Stimulated activated CD8-positive, alpha-beta memory T cell treated with anti-CD3 and anti-CD28 coated beads, Interleukin-12 subunit alpha, Interleukin-12 subunit beta, amount 100 ng/mL, for 4 hours (primary cell): ENCODE measurements at places on chromosomes 13 and 19.

- no peak for DNase-seq
Observed at GRCh38 chr13:78680115-78680561, 21.2 kb upstream of the OBI1 start.

GRCh38 chr19:6288737-6289136 lies 9.0 kb upstream of the MLLT1 start:
- no peak for DNase-seq

DNA sequence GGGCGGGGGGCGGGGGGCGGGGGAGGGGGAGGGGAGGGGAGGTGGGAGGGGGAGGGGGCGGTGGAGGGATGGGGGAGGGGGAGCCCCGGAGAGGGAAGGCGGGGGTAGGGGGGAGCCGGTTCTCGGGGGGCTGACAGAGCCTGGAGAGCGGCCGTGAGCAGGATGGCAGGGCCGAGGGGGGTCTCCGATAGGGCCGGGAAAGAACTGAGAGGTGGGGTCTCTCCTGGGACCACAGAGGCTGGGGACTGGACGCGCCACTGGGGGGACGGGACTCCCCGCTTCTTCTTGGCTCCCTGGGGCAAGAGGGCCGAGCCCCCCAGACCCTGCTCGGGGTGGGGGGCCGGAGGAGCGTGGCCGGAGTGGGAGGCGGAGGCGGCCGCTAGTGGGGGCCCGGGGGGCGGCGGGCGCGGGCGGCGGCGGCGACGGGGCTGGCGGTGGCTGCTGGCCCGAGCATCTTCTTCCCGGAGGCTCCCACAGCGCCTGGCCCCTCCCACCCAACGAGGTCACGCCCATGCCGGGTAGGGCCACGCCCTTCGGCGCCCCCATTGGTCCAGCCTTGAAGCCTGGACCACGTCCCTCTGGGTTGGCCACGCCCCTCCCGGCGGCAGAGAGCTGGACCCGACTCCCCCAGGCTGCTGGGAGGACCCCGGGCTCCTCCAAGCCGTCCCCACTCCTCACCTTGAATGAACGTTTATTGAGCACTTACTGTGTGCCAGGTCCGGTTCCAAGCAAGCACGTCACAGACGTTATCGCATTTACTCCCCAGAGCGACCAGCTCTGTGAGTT lies at the start of gene NOVA2:
NOVA2 (minus strand) TSS at position 313 of the 786 bp plus-strand sequence. CDS start 514 bp downstream, outside the sequence.
- DNase-seq, result no peak

GRCh38 chr19:18612051-18612771 lies 459 bp upstream of the TMEM59L start:
- no peak for DNase-seq

- DNase-seq, result no peak
Observed at GRCh38 chr19:12984683-12985048, 10.6 kb upstream of the NFIX start.
